ENCODE measurements at places on chromosomes 11 and 22.
A peak's percentile ranks its signal among the peaks of the same experiment; 100 is the strongest.

- no peak for DNase-seq
These were observed 11.0 kb upstream of the PLAAT2 start for GRCh38 chr11:63573881-63574855.

GRCh38 chr11:7749456-7749855, 43.2 kb upstream of the OVCH2 start:
- no peak for DNase-seq

GRCh38 chr11:58316142-58316541, 42.7 kb downstream of the OR5B17 start:
- DNase-seq, result no peak

DNA sequence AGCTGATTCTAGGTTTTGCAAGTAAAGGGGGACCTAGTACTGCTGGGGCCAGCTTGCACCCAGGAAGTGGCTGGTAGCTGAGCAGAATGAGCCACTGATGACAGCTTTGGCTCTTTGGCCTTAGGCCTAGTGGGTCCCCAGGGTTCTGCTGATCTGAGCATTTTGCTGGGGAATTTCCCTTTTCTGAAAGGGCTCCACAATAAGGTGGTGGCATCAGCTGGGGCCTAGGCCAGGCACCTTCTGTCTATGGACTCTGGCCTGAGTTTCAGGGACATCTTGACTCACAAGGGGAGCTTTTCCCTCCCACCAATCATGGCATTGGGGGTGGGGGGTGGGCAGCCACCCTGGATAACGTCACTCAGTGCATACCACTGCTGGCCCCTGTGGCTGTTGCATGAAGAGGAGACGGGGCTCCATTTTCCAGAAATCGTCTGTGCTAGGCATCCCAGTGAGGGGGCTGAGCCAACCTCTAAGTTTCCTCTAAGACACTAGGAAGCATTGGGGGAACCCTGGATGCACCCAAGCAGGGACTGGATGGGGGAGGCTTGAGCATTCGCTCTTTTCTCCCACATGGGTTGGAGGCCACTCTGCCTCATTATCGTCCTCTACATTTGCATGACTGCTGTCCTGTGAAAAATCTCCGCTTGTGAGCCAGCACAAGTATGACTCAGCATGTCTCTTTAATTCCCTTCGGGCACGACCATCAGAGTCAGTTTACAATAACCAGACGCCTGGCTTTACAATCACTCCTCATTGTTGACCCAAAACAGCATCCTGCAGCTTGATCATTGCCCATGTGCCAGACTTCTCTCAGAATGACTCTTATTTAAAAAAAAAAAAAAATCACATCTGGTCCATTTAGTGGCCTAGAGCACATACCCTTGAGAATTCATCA, 145.0 kb upstream of the THY1 start:
- DNase-seq, result no peak

DNA sequence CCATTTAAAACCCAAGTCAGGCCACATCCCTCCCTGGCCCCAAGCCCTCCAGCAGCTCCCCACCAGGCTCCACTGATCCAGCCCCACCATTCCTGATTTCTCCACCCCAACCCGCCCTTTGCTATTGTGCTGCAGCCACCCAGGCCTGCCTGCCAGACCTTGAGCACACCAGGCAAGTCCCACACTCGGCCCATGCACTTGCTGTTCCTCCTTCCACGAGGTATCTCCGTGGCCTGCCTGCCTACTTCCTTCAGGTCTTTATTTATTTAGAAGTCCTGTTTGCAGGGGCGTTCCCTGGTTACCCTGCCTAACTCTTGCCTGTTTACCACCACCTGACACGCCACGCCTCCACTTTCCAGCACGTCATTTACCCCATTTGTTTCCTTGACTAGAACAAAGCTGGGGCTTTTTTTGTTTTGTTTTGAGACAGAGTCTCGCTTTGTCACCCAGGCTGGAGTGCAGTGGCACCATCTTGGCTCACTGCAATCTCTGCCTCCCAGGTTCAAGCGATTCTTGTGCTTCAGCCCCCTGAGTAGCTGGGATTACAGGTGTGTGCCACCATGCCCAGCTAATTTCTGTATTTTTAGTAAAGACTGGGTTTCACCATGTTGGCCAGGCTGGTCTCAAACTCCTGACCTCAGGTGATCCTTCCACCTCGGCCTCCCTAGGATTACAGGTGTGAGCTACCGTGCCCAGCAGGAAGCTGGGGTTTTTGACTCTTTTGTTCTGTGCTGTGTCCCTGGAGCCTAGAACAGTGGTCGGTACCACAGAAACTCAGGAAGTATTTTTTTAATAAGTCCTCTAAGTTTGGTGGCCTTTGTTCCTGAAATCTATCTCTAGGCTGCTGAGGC, 6.7 kb downstream of the CENPM start:
- DNase-seq, result peak; percentile 87

GRCh38 chr22:44167501-44167900, 13.2 kb upstream of the PARVG start:
- no peak for DNase-seq

DNA sequence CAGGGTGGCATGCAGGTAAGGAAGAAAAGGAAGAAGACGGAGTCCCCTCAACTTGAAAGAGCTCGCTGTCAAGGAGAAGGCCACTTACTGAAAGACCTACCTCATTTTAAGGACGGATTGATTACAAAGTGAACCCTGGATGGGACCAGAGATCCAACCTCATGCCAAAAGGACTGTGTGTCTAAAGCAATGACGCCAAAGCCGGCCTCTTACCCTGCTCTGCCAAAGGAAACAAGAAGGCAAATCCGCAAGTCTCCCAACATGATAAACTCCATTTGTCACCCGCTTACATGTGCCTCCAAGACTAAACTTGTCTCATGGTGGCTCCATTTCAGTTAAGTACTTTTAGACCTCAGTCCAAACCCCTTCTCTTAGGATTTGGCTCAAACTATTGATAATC, 148.7 kb upstream of the MTMR2 start:
- DNase-seq, result no peak

DNA sequence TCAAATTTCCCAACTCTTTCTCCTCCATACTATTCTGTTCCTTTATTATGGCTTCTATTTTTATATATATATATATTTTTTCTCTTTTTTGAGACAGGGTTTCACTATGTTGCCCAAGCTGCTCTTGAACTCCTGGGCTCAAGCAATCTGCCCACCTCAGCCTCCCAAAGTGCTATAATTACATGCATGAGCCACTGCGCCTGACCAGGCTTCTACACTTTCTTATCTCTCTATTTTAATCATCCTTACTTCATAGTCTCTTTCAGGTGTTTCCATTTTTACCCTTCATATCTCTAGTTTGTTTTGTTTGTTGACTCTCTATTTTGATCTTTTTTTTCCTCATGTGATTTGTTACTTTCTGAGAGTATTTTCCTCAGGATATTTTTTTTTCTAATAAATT, 19.8 kb downstream of the GVQW3 start:
- no peak for DNase-seq

GRCh38 chr22:21589396-21589795, 21.9 kb downstream of the UBE2L3 start:
- DNase-seq, result no peak

- no peak for DNase-seq
These were observed 37.1 kb upstream of the CARS1 start for GRCh38 chr11:3094223-3094824.

GRCh38 chr11:33912405-33913361, 20.8 kb upstream of the LMO2 start:
- DNase-seq, result no peak

DNA sequence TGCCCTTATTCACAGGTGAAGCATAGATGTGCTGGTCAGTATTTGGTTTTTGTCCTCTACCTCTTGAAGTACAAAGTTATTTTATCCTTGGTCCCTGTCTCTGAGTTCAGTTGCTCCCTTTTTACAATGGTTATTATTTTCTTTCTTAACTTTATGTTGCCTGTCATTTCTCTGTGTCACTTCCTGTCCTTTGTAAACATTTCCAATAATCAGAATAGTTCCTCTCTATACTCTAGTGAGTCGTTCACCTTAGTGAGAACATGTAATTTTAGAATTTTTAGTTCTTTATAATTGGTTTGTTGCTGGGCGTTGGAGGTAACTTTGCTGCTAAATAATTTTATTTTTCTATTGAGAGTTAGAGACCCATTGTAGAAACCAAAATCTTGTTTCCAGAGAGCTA, 16.0 kb downstream of the CSTPP1 start:
- no peak for DNase-seq

GRCh38 chr22:17802822-17803221, 28.6 kb upstream of the BID start:
- DNase-seq, result no peak

- DNase-seq, result no peak
These were observed 3.7 kb upstream of the OR8K5 start for GRCh38 chr11:56163804-56164203.

DNA sequence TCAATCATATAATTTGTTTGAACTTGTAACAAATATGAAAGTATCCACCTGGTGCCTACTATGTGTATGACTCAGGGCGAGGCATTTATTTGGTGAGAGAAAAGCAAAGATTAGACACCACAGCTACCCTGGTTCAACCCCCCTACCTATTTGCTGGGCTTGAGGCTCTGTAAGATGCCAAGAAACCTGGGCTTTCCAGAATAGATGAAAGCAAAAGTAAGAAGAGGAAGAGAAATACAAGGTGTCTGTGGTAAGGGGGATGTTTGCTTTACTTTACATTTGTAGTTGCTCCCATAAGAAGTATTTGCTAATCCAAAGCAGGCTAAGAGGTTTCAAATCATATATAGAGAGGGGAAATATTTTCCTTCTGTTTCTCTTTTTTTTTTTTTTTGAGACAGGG, 61.7 kb downstream of the DDI1 start:
- DNase-seq, result no peak

- DNase-seq, result no peak
These were observed 294.4 kb downstream of the MN1 start for GRCh38 chr22:27507111-27507611.

DNA sequence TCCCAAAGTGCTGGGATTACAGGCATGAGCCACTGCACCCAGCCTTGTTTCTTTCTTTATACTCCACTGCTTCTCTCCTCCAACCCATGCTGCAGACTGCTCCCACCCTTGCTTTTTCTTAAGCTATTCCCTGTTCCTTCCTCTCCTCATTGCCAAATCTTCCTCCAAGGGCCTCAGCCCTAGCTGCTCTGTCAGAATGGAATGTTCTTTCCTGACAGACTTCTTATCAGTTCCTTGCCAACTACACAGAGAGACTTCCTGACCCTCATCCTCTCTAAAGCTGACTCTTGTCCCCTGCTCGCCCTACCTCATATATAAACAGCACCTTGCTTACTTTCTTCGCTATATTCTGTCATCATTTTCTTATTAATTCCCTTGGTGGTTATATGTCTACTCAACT, 16.9 kb upstream of the PIK3C2A start:
- no peak for DNase-seq

DNA sequence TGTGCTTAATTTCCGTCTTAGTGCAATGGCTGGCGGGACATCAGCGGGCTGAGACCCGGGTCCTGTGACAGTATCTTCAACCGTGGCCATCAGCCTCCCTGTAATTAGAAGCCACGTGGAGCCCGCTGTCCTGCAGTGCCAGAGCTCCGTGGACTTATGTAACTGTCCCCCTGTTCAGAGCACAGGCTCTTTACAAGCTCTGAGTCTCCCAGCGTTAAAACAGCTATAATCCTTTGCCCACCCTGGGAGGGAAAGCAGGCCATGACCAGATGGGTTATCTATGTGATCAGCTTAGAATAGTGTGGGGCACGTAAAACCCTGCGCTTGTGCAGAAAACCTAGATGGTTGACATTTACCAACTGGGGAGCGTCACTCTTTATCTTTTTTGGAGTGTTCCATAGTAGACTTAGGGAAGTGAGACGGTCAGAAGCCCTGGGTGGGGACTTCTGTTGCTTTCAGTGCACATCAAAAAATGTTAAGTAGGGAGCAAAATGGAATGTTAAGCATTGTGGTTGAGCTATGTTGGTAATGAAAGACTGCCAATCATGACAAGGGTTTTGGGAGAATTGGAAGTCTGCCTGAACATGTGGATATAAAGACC, 103.5 kb upstream of the CADM1 start:
- no peak for DNase-seq

DNA sequence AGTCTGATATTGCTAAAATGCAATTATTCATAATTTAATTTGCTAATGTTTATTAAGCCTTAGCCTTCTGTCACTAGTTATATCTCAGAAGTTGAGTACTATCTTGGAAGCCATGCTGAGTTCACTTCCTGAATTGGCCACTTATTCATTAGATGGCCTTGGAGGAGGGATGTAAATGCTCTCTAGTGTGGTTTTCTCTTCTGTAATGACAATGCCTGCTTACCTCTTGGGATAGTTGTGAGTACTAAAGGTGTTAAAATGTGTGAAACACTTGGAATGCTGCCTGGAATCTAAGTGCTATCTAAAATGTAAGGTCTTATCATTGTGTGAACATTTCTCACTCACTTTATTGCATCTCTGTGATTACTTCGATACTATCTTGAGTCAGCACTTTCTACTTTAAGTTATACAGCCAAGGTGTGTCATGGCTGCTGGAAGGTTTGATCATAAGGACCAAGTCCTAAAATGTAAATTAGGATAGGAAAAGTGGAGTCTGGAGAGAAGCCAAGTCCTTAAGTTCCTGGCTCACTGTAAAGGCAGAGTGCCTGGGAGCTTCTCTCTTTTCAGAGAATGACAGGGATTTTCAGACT, 12.4 kb downstream of the GLYATL2 start:
- DNase-seq, result no peak

GRCh38 chr11:100190395-100190794, 496.7 kb upstream of the ARHGAP42 start:
- DNase-seq, result no peak

DNA sequence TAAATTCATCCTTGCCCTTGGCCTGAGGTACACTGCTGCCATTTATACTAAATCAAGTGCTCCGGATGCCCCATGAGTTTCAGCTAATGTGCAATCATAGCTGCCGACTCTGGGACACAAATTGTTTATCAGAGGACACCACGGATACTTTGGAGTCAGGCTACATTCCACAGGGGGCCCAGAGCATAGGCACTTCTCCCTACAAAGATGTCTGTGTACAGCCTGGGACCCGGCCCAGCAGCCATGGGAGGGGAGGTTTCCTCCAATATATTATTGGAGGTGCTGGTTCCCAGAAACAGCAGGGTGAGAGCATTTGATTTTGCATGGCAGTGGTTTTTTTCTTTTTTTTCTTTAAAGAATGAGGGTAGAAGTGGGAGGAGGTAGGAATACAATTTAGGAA, 31.3 kb downstream of the HTR3B start:
- no peak for DNase-seq

DNA sequence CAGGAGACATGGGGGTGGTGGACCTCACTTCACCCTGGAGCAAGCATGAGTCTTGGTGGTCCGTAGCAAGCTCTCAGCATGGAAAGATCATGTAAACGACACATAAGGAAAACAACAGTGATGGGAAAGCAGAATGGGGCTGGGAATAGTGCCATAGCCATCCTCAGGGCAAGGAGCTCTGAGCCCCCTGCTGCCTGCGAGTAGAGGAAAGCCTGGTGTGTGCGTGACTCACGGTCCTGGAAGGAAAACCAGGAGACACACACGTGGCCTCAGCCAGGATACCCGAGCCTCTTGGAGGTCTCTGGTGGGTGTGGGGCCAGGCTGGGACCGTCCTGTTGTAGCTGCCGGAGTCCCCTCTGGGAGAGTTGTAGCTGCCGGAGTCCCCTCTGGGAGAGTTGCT, 12.4 kb downstream of the SHANK3 start:
- DNase-seq, result no peak

Measured in stimulated activated CD4-positive, alpha-beta T cell treated with anti-CD3 and anti-CD28 coated beads, Interleukin-15, amount 100 ng/mL, for 1 hour (primary cell).